ENCODE measurements at places on chromosomes 16 and 17. TPM values are rescaled to one million over a fixed set of nuclear protein-coding genes. Genes with fewer than 3 reads are reported as not detected.

Gene SNTB2
- 5.6 TPM for total RNA-seq

Gene WSCD1
- total RNA-seq = 9.2 TPM

- DNase-seq = no peak
Measured at GRCh38 chr16:11738742-11739544, 3.7 kb downstream of the TXNDC11 start.

- DNase-seq = no peak
Measured at GRCh38 chr17:43927060-43927864, 15.0 kb downstream of the PPY start.

DNA sequence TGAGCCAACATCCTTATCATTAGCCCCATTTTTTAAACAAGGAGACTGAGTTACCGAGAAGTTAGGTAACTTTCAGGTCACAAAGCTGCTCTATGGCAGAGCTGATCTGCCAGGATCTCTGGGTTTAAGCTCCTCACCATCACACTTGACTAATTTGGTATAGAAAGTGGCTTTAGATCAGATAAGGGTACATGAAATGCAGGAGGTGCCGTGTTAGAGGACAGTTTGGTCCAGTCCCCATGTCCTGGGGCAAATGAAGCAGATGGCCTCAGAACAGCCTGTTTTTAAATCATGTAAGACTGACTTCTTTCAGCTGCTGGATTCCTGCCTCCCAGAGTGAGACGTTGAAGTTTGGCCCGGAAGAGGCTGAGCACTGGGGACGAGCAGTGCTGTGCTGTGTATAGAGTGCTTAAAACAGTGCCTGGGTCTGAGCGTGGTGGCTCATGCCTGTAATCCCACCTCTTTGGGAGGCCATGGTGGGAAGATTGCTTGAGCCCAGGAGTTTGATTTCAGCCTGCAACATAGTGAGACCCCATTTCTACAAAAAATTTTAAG, 187.0 kb upstream of the CACNG3 start:
- no peak for DNase-seq

DNA sequence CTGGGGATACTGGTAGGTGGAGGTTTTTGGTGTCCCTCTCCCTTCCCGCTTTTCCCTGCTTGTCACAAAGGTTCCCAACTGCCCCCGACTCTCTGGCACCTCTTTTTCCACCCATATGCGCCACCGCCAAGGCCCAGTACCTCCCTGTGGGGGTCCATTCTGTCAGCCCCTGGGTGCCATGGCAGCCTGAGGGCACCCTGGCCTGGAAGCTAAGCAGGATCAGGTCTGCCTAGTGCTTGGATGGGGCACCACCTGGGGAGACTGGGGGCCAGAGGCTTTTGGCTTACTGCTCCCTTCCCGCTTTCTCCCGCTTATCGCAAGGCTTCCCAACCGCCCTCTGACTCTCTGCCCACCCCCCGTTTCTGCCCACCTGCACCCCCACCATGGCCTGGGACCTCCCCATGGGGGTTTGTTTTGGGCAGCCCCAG, 2286.4 kb downstream of the TP53TG3F start:
- DNase-seq = no peak

DNA sequence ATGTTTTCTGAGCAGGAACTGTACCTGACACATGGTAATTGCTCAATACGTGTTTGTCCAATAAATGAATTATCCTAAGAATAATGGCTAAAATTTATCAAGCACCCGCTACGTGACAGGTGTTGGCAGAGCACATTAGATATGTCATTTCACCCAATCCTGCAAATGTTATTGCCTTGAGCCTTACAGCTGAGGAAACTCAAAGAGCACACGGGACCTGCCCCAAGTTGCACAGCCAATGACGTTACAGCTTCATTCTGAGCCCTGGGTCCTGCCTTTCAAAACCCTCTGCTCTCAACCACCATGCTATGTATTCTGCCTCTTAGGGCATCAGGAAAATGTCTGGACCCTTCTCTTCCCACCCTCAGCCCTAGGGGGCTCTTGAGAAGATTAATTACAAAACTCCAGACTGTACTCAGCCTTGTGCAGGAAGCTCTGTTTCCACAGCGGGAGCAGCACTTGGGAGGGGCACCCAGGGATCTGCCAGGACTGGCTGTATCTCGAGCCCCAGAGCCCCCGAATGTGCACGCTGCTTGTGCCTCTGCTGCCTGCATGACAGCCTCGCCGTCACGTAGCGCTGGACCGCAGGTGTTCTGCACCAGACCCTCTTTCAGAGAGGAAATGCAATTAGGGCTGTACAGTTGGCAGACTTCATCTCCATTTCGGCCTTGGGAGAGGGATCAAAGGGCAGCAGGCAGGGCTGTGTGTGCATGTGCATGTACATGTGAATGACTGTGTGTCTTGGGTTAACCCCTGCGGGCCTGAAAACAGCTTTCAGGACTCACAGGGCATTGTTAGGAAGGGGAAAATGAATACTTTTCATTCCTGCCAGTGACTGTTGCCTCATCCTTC, 71.6 kb downstream of the GPR139 start:
- no peak for DNase-seq

Gene SHCBP1
- 34.6 TPM for total RNA-seq

Gene CSH1
- total RNA-seq = not detected

GRCh38 chr16:4494746-4495490, 18.7 kb downstream of the HMOX2 start:
- DNase-seq = peak; percentile 75

Gene LGALS9B
- not detected for total RNA-seq

DNA sequence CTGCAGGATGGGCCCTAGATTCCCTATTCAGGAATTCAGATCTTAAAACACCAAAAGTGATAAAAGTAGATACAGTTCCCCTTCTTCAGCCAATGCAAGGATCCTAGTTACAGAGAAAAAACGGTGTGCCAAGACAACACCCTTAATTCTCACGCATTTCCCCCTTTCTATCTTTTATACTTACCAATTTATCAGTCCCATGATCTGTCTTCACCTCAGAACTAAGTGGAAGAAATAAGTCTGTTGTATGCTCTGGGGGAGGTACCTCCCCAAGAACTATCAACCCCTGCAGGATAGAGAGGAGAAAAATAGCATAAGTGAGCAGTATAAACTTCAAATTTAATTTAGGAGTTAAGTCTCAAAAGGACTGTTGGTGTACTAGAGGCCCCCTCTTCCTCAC, 83.2 kb downstream of the STH start:
- no peak for DNase-seq

Gene ABCC6
- not detected for total RNA-seq

DNA sequence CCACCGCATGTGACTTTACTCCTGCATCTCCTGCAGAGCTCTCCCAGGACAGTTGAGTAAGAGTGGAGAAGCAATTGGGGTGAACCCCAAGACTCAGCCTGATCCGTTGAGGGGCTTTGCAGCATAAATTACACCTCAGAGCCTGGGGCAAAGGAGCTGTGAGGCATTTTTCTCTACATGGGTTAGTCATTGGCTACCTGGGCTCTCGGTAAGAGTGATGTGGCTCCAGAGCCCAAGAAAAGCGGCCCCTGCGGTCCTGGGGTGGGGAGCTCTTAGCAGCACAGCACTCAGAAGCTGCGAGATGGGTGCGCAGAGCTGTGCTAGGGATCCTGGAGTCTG, 40.4 kb upstream of the C16orf78 start:
- DNase-seq = no peak

DNA sequence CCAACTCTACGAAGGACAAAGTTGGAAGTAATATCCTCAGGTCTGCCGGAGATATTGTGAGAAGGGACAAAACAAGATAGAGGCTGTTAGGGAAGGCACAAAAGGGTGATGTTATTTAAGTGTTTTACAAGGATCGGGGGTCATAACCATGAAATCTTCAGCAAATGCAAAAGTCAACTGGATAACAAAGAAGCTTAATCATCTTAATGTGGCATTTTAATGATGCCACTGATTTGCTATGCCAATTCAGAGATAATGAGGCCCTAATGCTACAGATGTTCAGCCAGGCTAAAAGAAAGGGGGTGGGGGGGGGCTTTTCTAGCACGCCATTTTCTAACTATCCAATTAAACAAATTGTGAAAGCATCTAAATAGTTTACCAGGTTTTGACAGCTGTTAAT, 63.1 kb downstream of the IKZF3 start:
- DNase-seq = no peak

Gene SMCR8
- 8.5 TPM for total RNA-seq

Gene CD300LG
- not detected for total RNA-seq

Gene CARD14
- not detected for total RNA-seq

- DNase-seq = no peak
Measured at GRCh38 chr17:7179317-7180254, at the start of gene ASGR1. TSS of gene ASGR1 (minus strand) at chr17:7179370. CDS start at chr17:7178563, 807 bp downstream.

- DNase-seq = no peak
Measured at GRCh38 chr16:14187517-14188338, 116.6 kb downstream of the MRTFB start.

DNA sequence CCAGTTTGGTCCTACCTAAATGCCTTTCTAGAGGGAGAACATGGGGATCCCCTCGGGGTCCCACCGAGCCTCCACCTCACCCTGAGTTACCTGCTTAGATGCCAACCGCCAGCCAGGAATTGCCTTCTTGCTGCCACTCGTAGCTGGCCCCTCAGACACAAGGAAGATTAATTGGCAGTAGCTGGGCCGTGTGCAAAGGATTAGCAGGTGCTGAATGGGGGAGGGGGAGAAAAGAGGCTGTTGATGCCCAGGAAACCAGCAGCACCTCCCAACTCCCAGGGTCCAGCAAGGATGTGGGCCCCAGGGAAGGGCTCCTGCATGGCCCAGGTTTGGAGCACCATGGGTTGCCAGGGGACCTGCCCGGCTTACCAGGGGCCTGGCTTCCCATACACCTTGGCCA, at the start of gene CNGB1:
TSS of gene CNGB1 (minus strand) at position 159 of the 400 bp plus-strand sequence. CDS start 3,842 bp downstream, outside the sequence.
- no peak for DNase-seq

Gene SLC38A7
- 6.6 TPM for total RNA-seq

- no peak for DNase-seq
Measured at GRCh38 chr17:32489320-32490100, 2.7 kb downstream of the CDK5R1 start.

DNA sequence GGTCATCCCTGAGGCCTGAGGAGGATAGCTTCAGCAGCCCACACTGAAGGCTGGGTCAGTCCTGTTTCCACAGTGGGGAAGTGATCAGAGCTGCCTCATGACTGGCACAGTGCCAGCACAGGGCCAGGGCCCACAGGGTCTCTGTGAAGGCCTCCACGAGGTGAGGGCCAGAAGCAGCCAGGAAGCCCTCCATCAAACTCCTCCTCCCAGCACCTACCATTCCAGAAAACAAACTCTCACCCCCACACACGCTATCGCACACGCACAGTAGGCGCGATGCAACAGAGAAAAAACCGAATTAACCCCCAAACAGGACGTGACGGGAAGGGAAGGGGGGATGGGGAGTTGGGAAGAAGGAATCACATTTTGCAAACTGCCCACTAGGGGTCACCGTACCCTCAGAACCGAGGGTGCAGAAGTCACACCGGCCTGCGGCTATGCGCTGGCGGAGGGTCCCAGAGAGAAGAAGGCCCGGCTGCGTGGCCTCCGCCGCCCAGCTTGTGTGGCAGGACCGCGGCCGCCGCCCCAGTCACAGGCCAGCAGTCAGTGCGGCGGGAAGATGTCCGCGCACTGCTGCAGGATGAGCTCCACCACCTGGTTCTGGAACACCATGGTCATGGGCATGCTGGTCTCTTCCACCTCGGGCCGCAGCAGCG, 37.6 kb downstream of the ARHGAP27 start:
- peak; percentile 88 for DNase-seq

Gene SCGB1C2
- total RNA-seq = not detected

DNA sequence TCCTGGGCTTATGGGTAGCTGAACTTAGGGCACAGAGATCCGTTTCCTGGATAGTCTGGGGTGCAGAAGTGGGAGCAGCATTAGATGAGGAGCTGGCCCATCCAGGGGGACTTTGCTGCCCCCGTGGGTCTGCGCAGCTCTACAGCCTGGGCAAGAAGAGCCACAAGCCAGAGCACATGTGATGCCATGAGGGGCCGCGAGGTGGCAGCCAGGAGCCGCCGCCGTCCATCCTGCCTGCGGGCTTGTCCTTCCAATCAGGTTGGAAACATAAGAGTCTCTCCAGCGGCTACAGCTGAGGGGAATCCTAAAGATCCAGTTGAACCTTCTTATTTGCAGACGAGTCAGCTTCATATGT, 21.9 kb downstream of the C1QTNF1 start:
- DNase-seq = peak; percentile 81

Gene GLIS2
- 0.46 TPM for total RNA-seq

- no peak for DNase-seq
Measured at GRCh38 chr17:27438348-27438998, 17.8 kb upstream of the KSR1 start.

Gene LDHD
- total RNA-seq = not detected

Gene HSF5
- total RNA-seq = 0.06 TPM

Gene CBFA2T3
- not detected for total RNA-seq

DNA sequence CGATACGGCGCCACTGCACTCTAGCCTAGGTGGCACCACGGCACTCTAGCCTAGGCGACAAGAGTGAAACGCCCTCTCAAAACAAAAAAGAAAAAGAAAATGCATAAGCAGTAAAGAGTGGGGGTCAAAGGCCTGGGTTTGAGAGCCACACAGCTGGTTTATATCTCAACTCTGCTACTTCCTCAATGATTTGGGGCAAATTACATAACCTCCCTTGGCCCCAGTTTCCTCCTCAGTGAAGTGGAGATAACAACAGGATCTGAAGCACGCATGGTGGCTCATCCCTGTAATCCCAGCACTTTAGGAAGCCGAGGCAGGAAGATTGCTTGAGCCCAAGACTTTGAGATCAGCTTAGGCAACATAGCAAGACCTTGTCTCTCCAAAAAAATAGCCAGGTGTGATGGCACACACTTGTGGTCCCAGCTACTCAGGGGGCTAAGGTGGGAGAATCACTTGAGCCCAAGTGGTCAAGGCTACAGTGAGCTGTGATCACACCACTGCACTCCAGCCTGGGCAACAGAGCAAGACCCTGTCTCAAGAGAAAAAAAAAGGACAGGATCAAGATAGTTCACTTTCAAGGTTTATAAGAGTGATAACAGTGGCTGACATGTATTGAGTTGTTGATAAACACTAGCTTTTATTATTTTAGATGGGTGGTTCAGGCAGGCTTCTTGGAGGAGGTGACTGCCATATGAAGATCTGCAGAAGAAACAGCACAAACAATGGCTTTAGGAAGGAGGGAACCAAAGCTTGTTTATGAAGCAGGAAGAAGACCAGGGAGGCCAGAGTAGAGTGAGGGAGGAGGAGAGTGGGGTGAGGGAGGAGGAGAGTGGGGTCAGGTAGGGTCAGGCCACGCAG, 8.5 kb upstream of the COG1 start:
- DNase-seq = no peak

Gene AIPL1
- not detected for total RNA-seq

Gene SP2
- total RNA-seq = 1.5 TPM

Gene USP43
- total RNA-seq = 1.7 TPM

- DNase-seq = no peak
Measured at GRCh38 chr16:83882163-83882885, 16.6 kb upstream of the MLYCD start.

DNA sequence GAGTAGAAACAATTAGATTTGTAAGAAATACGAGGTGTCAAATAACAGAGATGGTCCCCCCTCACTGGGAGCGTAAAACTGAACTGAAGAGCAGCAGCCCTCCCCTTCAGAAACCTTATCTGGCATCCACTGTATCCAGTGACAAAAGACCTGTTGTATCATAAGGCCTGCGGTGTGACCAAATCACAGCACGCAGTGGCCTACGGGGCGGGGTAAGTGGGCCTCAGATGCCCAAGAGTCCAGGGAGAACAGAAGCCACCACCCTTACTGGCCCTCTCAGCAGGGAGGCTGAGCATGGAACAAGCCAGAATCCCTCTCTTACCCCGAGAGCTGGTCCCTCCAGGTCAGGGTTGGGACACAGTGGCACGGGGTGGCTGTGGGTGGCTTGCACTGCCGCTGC, 5.5 kb downstream of the JMJD6 start:
- DNase-seq = no peak

- DNase-seq = no peak
Measured at GRCh38 chr16:61471737-61472136, 564.5 kb downstream of the CDH8 start.

Data from Daoy (cell line).